NCI-H1048 (cell line): ENCODE measurements at places on chromosomes 5 and 9.

DNA sequence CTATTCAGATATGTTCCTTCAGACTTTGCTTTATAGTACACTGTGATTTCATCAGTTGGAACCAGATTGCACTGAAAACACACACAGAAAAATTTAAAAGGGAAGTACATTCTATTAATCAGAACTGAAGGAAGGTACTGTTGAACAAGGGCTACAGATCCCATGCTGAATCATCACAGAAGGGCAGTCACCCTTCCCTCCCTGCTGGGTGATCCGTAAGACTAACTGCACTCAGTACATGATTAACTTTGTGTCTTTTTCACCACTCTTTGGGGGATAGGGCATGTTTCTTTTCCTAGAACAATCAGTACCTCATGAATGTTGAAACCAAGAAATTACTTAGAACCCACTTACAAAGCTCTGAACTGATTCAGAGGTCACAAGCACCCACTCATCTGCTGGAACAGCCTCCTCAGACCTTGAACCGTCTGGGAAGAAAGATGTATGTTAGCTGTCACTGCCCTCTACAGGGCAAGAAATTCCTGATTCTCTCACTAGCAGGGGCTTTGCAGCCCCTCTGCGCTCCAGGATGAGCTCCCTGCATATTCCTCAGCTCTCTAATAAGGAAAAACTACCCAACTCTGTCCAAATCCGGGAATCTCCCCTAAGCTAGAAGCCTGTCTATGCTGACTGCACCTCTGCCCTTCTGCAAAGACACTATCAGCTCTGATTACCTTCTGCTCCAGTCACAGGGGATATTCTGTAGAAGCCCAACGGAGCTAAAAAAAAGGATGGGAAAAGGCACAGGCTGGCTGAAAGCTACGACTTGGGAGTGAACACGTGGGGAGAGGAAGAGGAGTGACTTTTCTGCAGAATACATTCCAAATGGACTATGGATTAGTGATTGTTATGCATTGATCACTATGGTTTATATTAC is 51.0 kb downstream of the IARS1 start:
- DNase-seq = no peak

DNA sequence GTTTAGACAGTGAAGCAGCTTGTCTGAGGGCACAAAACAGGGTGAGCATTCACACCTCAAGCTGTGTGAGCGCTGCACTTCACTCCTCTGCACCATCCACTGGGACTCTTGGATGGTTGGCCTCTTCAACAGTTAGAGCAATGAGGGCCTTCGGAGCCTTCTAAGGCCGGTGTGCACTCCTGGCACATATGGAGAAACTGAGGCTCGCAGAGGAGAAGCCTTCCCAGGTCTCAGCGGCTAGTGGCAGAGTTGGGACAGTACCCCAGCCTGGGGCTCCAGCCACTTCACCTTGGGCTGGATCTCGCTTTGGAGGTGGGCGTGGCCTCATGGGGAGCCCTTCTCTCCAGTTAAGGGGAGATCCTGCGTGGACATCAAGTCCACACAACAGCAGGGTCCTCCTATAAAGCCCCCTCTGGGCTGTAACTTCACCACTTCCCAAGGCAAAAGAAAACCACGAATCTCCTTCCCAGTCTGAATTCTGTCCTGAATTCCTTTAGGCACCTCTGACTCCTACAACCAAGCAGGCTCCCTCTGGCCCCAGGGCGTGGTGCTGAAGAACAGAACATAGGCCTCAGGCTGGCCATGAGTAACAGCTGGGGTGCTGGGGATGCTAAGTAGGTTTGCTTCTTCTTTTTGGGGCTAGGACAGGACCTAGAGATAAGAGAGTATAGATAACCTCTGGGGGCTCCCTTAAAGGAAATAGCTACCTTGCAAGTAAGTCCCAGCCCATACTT is 30.5 kb upstream of the CSF1R start:
- no peak for DNase-seq

DNA sequence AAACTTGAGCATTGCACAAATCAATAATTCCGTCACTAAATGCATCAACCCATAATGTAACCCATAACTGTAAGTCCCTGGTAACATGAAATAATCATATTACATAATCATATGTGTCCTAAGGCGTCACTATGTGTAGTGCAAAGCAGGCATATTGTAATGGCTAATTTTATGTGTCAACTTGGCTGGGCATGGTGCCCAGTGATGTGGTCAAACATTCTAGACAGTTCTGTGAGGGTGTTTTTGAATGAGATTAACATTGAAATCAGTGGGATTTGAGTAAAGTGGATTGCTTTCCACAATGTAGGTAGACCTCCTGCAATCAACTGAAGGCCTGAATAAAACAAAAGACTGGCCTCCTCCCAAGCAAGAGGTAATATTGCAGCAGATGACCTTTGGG is 794.4 kb upstream of the ACO1 start:
- no peak for DNase-seq

GRCh38 chr9:14935106-14935751 is 25.0 kb upstream of the FREM1 start:
- no peak for DNase-seq

DNA sequence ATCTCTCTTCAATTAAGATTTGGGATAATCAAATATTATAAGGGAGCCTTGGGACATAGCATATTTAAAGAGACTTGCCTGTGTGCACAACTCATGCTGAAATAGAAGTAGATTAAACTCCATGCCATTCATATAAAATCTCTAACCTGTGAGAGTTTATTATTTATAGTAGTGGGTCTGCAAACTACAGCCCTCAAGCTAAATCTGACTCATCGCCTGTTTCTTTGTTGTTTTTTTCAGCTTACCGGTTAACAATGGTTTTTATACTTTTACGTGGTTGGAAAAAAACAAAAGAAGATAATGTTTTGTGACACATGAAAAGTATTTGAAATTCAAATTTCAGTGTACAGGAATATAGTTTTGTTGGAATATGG is 61.9 kb upstream of the GHR start:
- no peak for DNase-seq

GRCh38 chr9:133147412-133148198 is 16.1 kb downstream of the GBGT1 start:
- peak; percentile 41 for DNase-seq

GRCh38 chr9:107190061-107190935 is 92.8 kb upstream of the RAD23B start:
- no peak for DNase-seq

DNA sequence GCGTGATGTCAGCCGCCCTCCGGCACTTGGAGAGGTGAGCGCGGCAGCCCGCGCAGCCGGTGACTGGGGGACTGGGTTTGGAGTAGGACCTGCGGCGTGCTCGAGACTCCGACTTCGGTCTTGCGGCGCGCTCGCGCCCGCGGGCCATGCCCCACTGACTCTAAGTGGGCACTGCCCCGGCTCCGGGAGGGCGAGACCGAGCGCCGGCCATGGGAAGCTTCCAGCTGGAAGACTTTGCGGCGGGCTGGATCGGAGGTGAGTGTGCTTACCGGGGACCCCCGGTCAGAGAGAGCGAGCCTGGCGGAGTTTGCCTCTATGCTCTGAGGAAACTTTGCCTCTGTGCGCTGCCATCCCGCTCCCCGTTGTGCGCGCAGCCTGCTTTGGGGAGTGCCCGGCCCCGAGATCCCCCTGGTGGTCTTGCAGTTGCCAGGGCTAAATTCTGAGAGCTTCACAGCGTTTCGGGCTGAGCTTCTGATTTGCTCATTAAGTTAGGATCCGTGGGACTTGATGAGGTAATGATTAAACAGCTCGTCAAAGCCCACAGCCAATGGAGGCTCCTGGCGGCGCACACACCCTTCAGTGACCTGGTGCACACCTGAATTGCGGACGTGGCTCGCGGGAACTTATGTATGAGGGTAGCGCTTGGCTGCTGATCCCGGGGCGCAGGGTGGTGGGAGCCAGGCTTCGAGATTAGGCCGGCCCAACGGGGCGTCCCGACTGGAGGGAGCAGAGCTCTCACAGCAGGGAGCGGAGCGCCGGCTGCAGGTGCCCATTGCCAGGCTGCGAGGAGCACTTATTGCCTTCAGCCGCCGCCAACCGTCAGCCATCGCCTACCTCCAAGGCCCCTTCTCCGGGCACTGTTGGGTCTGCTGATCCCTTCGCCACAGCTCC is at the start of gene SLC25A48:
TSS of gene SLC25A48 (plus strand) at position 25 of the 891 bp plus-strand sequence. CDS start at position 210, 185 bp downstream.
- no peak for DNase-seq

GRCh38 chr9:87596862-87597261 is 99.2 kb downstream of the DAPK1 start:
- no peak for DNase-seq

- DNase-seq = no peak
Observed at GRCh38 chr9:4936277-4936676, 48.8 kb upstream of the JAK2 start.

DNA sequence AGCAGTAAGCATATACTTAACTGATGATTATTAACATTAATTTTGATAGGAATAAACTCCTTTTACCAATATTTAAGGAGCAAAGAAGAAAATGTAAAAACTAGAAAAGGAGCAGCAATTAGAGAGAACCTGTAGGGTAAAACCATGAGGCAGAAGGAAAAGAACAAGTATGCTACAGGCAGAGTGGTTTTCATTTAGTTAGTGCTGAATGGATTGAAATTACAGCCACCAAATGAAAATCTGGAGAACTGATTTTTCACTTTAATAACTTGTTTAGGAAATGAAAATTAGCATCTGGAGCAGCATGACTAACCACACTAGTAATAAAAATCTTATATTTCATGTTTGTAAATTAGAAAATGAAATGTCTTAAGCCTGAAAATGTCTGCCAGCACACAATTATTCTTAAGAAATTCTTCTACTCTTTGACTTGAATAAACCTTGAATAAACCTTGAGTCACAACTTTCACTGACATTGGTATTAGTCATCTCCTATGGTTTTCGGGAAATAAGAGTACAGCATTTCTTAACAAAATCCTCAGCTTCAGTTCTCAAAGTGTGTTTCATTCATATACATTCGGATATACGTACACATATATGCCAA is 1504.9 kb upstream of the C9orf72 start:
- DNase-seq = no peak

DNA sequence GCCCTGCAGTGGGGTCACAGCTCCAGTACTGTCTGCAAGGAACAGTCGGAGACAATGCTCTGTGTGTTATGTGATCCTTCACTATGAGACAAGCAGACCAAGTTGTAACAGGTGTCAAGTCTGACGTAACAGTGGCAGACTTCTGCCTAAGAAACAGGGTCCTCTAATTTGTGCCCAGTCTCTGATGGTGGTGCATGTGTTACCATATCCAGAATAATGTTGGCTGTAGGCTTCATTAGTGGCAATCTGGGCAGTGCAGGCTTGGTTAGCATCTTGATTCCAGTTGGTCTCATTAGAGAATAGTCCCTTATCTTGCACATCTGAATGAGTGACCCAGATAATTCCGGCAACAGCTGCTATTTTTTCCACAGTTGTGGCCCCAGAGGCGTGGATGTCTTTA is 33.8 kb downstream of the ZNF131 start:
- DNase-seq = no peak

DNA sequence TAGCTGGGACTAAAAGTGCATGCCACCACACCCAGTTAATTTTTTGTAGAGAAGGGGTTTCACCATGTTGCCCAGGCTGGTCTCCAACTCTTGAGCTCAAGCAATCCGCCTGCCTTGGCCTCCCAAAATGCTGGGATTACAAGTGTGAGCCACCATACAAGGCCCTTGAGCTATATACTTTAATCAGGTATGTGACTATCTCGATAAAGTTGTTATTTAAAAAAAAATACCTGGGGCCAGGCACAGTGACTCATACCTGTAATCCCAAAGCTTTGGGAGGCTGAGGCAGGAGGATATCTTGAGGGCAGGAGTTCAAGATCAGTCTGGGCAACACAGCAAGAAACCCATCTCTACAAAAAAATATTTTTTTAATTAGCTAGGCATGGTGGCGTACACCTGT is 19.2 kb downstream of the RNF145 start:
- no peak for DNase-seq

DNA sequence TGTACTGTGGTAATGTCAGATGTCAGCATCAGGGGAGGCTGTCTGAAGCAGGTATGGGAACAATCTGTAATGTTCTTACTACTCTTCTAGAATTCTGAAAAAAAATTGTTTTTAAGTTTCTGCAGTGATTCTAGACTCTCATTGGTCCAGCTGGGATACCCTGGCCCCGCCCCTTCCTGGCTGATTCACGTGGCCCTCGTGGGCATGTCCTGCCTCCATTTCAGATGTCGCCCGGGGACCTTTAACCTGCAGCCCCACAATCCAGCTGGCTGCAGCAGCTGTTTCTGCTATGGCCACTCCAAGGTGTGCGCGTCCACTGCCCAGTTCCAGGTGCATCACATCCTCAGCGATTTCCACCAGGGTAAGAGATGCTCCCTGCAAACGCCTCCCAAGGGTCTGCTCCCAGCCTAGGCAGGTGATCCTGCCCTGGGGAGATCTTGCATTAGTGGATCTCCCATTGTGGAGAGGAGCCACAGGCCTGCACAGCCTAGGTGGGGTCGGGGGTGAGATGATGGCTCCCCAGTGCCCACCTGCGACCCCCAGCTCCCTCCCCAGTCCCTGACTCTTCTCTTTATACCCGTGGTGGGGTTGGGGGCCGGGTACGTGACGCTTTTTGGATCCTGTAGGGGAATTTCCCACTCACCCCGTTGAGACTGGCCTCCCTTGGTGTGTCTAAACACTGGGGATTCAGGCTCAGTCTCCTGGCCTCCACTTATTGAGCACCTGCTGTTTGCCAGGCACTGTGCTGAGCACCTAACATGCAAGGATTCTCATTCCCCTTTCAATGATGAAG is 36.5 kb downstream of the LAMC3 start:
- DNase-seq = no peak

GRCh38 chr5:38509185-38509584 is 47.3 kb downstream of the LIFR start:
- no peak for DNase-seq

DNA sequence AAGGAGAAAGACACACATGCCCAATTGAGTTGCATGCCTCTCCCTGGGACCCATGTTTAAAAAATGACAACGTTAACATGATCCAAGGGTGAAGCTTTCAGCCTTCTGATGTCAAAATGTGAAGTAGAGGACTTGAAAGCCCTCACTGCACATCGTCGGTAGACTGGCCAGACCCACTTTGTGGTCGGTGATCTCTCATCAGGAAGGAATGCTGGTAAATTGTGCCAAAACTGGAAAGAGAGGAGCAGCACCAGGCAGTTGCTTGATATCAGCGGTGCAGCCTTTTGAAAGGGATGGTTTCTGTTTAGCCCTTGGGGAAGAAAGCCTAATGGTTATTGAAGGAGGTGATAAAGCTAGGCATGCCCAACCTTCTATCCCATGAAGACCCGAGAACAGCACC is 125.3 kb upstream of the MARCHF11 start:
- no peak for DNase-seq
